ENCODE measurements at places on chromosomes 4 and X.

DNA sequence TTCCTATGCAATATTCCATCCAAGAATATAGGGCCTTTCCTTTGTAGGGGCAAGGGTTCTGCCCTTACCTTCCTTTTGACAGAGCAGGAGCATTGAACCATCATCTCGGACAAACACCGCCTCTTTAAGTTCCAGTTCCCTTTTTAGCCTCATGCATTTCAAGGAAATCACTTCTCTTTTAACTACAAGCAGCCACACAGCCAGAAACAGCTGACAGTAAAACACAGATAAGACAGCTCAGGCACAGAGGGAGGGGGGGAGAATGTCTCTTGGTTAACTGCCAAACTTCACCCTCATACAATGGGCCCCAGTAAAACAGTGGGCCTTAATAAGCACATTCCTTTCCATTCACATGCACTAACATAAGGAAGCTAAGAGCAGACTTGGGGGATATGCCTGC is 648.3 kb downstream of the GABRG1 start:
- no peak for DNase-seq

DNA sequence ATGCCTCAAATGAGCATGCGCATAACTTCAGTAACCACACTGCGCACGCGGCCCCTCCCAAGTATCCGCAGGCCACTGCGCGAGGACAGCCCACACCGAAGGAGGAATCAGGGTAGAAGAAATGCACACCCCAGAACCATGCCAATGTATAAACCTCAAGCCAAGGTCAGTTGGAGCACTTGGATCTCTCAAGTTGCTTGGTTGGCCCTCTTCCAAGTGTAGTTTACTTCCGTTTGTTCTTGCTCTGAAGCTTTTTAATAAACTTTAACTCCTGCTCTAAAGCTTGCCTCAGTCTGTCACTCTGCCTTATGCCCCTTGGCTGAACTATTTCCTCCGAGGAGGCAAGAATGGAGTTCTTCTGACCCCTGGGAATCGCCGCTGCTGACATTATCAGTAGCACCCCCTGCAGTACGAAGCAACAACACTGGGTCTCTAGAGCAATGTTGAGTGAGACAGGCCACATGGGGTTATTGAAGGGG is 22.0 kb upstream of the SPINK2 start:
- no peak for DNase-seq

- DNase-seq = no peak
These were observed 3.2 kb upstream of the ENPEP start for GRCh38 chr4:110472583-110473329.

- no peak for DNase-seq
These were observed 31.2 kb upstream of the MCF2 start for GRCh38 chrX:139739138-139739537.

DNA sequence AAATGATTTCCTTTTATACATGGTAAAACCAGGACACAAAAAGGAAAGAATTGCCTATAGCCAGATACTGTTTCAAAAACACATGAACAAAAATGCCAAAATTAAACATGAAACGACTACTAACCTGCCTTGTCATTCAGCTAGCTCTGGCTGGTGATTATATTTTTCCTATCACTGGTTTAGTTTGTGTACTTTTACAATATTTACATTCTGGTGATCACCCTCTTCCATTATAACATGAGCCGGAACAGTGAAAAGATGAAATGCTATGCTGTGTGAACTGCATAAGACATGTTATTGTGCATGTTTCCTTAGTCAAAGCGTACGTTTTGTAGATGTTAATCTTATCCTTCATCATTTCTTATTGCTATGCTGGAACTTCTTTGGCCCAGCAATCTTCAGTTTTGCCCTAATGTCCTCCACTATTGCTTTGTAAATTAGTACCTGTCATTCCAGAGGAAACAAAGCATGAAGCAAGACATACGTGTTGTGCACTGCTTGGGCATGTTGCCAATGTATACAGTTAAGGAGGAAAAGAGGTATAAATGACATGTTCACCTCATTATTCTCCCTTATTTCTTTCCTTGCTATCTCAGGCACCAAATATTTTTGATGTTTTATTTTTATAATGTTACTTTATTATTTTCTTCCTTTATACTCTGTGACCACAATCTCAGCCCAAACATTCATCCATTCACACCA is 386.3 kb downstream of the ARHGAP24 start:
- no peak for DNase-seq

GRCh38 chr4:26093551-26093950 is 179.5 kb downstream of the SMIM20 start:
- DNase-seq = no peak

GRCh38 chrX:69025802-69026301 is 139.4 kb downstream of the PJA1 start:
- DNase-seq = no peak

DNA sequence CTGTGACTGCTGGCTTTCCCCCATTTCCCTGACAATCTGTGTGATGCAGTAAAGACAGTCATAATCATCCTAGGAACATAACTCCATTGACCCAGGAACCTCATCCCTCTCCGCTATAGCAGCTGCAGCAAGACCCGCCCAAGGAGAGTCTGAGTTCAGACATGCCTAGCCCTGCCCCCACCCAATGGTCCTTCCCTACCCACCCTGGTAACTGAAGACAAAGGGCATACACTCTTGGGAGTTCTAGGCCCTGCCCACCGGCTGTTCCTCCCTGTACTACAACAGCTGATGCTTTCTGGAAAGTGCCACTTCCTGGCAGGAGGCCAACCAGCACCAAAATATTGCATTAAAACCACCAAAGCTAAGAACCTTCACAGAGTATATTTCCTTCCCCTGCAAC is 1035.6 kb downstream of the C4orf33 start:
- DNase-seq = no peak

DNA sequence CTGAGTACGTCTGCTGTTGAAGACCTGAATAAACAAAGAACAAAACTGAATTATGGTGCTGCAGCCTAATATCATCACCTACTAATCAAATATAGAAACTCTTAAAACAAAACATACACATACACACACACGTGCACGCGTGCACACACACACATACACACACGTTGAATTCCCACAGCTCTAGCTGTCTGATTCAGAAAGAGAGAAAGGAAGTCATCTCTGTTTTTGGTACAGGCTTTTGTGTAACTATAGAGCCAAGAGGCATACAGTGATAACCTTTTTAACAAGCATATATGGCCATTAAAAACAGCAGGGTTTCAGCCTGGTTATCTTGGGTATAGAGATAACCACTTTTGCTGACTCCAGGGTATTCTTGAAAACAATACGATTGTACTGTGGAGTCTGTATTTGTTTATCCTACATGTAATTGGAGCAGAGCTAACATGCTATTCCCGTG is 823.2 kb downstream of the CCSER1 start:
- no peak for DNase-seq

DNA sequence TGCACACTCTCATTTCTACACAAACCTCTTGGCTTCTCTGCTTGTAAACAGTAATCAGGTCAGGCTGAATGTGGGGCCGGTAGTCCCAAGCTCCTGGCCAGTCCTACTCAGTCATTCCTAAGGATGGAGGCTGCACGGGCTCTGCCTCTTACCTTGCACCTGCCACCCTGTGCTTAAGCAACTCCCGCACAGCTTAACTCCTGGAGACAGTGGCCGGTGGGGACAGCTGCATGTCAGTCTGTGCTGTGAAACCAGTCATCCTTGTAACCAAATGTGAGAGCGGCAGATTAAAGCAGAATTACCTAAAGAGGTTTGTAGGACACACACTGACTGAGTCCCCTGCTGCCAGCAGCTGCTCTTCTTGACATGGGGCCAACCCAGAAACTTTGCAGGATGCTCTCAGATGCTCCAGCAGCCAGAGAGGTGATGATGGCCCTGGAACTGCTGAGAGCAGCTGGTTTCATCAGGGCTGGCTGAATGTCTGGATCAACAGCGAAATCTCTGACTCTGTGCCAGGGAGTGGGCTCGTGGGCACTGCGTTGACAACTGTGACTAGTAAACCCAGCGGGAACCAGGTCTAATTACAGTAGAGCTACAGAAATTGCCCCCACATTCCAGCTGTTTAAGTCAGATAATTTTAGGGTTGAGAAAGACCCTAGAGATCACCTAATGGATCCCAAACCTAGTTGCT is 123.7 kb downstream of the ANAPC4 start:
- DNase-seq = no peak
